ENCODE measurements at places on chromosomes 11 and 22. TPM values are rescaled to one million over a fixed set of nuclear protein-coding genes. Genes with fewer than 3 reads are reported as not detected.

- no peak for DNase-seq
Measured at GRCh38 chr22:23704829-23705228, 14.0 kb downstream of the RGL4 start.

Gene PRG3
- total RNA-seq: not detected

GRCh38 chr11:82059505-82059904 is 674.2 kb downstream of the FAM181B start:
- no peak for DNase-seq

DNA sequence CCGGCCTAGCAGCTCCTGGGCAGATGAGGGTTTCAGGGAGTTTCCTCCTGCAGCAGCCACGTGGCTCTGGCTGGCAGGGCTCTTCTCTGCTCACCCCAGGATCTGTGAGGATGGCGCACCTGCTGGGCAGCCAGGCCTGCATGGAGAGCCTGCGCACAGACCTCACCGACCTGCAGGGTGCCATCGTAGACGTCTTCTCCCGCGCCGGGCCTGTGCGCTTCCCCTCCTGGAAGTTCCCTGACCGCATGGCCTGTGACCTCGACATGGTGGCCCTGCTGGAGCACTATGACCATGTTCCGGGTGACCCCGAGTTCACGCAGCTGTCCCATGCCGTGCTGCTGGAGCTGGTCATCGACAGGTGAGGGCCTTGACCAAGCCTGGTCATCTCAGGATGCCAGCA is 9.1 kb downstream of the CCDC157 start:
- DNase-seq: no peak

- DNase-seq: no peak
Measured at GRCh38 chr22:26385164-26385563, 43.9 kb upstream of the ASPHD2 start.

Gene LRRN4CL
- 8.2 TPM for total RNA-seq

Gene APOC3
- 3.0 TPM for total RNA-seq
